Inflammatory macrophage (primary cell): ENCODE measurements at places on chromosomes 3 and 15.
A peak's percentile ranks its signal among the peaks of the same experiment; 100 is the strongest.

GRCh38 chr3:153192327-153192726 is 30.3 kb downstream of the RAP2B start:
- DNase-seq, result no peak

DNA sequence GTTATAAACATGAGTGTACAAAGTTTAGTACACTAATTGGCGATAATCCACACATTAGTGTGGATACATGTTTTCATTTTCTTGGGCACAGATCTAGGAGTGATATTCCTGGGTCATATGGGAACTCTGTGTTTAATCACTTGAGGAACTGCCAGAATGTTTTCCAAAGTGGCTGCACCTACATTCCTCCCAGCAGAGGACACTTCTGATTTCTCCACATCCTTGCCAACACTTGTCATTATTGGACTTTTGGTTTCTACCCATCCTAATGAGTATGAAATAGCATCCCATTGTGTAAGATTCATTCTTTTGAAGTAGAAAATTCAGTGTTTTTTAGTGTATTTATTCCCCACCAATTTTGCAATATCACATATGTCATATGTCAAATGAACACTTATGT is 53.6 kb downstream of the CFAP92 start:
- no peak for DNase-seq

DNA sequence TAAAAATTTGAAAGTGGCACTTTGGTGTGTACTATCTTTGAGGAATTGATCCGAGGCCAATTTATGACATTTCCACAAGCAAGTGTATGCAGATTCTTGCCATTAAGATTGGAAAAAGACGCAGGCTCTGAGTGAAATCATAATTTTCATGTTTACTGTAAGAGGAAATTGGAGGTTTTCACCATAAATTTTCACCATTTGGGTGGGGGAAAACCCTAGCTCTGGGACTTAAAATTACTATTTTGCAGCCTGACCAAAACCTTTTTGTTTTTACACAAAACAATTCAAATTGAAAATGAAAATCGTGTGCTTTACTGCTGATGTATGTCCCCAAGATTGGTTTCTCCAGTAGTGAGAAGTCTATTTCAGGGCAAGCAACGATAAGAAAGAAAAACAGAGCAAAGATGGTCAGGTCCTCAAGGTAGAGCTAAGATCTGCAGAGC is 282.6 kb downstream of the FOXP1 start:
- DNase-seq, result no peak

- no peak for DNase-seq
Measured at GRCh38 chr3:64152086-64152485, 73.2 kb downstream of the PRICKLE2 start.

- no peak for DNase-seq
Measured at GRCh38 chr15:58562135-58562534, 130.3 kb downstream of the LIPC start.

DNA sequence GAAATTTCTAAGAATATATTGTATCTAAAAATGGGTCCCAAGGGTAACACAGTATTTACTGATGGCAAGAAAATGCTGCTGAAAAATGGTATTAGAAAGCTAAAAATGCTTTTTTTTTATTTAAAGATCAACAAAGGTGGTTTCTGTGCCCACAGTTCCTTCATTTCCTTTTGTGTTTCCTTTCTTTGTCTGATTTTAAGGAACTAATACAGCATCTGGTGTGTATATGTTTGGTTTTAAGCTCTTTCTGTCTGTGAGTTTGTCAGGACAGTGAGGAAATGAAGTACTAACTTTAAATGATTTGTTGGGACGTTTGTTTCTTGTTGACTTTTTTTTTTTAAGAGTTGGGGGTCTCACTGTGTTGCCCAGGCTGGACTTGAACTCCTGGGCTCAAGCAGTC is 38.2 kb downstream of the RASA2 start:
- DNase-seq, result no peak

- DNase-seq, result no peak
Measured at GRCh38 chr3:69462022-69462825, 76.3 kb upstream of the FRMD4B start.

DNA sequence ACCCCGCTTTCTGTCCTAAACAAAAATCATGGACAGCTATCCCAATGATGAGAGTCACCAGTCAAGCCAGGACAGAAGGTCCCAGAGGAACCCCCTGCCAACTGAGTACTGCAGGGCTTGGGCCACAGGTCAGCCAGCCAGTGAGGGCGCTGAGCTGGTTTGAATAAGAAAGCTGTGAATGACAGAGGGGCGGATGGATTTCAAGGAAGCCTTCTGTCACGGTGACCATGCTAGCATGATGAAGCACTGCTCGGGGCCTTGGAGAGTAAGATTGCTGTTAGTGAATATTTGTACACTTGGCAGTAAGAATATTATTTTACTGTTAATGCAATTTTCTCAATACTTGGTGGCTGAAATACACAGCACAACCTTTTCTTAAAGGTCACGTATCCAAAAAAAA is 734.0 kb upstream of the NR2F2 start:
- DNase-seq, result no peak

DNA sequence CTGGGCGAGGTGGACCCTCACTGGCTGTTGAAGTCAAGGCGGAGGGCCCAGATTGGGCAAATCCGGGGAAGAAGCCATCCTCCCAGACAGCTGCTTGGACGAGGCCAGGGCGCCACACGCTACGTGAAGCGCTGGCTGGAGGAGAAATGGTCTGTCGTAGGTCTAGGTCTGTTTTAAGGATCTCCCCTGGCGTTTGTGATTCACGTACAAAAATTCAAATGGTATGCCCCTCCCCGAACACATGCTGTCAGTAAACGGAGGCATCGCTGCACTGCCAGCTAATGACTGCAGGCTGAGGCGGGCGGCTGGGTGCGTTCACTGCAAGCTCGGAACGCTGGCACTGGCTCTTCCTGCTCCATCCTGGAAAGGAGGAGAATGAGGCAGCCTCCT is 69.9 kb downstream of the EPHB3 start:
- DNase-seq, result no peak

GRCh38 chr3:126360046-126360713 is 3.0 kb upstream of the KLF15 start:
- no peak for DNase-seq

DNA sequence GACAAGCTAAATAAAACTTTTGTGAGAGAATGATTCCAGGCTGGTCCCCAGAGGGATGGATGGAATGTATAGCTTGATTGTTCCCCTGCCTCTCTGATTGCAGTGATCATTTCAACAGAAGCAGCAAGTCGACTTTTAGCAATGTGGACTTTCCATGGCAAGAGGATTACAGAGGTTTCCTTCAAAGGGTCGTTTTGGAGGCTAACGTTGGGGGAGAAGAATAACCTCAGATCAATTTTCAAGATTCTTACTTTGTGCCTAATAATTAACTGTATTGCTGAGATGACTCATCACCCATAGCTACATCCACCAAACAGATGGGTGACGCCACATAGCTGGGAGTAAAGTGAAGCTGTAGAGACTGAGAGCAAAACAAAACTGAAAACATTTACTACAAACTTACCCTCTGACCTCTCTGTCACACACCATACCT is 79.9 kb downstream of the GTPBP8 start:
- DNase-seq, result no peak

GRCh38 chr15:98034731-98035130 is 74.2 kb downstream of the ARRDC4 start:
- DNase-seq, result no peak

GRCh38 chr15:90862964-90863778 is 5.2 kb upstream of the FURIN start:
- DNase-seq, result peak; percentile 93
